ENCODE measurements at places on chromosomes 3 and 15. TPM values are rescaled to one million over a fixed set of nuclear protein-coding genes. Genes with fewer than 3 reads are reported as not detected.

GRCh38 chr3:63473641-63474166, 178.8 kb upstream of the SNTN start:
- H3K27ac ChIP-seq, result no peak overlapping the region
- no peaks in the 10 kb centered on the region for H3K36me3 ChIP-seq
- no peaks in the 10 kb centered on the region for H3K27me3 ChIP-seq

- peak overlapping the region; percentile 86 for H3K27ac ChIP-seq
- peaks cover 44% of the 10 kb centered on the region for H3K4me1 ChIP-seq
- H3K27me3 ChIP-seq, result peaks cover 20% of the 10 kb centered on the region
These were observed 13.4 kb downstream of the SCAMP5 start for GRCh38 chr15:75008629-75009326.

MASP1 gene
- total RNA-seq, result not detected

GRCh38 chr3:188157407-188157806, 3.5 kb downstream of the LPP start:
- DNase-seq, result no peak
- H3K27me3 ChIP-seq, result no peaks in the 10 kb centered on the region
- no peak overlapping the region for H3K4me3 ChIP-seq
- peaks cover 44% of the 10 kb centered on the region for H3K4me1 ChIP-seq
- H3K27ac ChIP-seq, result no peak overlapping the region

ARL14 gene
- total RNA-seq, result 0.17 TPM

DNA sequence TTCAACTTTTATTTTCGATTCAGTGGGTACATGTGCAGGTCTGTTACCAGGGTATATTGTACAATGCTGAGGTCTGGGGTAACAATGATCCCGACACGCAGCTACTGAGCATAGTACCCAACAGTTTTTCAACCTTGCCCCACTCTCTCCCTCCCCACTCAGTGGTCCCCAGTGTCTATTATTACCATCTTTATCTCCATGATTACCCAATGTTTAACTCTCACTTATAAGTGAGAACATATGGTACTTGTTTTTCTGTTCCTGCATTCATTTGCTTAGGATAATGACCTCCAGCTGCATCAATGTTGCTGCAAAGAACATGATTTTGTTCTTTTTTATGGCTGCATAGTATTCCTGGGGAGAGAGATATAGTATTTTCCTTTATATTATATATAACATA, 75.7 kb upstream of the EPHB3 start:
- H3K27ac ChIP-seq, result no peak overlapping the region
- DNase-seq, result no peak
- no peak overlapping the region for H3K4me3 ChIP-seq

DNA sequence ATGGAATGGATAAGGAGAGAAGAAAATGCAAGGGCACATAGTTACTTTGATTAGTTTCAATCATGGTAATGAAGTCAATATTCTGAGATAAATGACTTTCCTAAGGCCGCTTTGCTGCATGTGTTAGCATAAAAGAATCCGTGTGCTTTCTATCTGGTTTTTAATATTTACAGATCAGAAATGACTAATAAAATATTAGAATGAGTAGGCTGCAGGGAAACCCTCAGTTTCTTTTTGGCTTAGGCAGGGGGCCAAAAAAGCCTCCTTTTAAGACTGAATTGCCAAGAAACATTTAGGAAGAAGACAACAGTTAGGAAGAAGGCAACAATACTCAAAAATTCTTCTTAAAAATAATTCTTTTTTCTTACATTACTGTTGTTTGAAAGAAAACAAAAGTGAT, 11.6 kb downstream of the NEK11 start:
- H3K27me3 ChIP-seq, result peaks cover 5% of the 10 kb centered on the region
- no peak overlapping the region for H3K27ac ChIP-seq

DNA sequence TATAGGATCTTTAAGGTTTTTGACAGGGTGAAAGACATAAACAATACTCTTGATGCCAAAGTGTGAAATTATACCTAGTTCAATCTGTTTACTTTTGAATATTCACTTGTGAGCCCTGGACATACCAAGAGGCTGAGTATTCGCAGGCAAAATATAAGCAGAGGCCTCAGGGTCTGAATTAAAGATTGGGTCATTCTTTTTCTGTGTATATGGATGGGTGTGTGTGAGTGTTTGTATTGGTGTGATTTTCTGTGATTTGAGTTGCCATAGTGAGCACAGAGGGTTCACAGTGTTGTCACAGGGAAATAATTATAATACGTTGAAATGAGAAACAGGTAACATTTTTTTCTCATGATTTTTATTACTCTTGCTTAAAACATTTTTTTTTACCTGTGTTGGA, 770.7 kb upstream of the ALCAM start:
- no peaks in the 10 kb centered on the region for H3K36me3 ChIP-seq
- H3K4me1 ChIP-seq, result peaks cover 3% of the 10 kb centered on the region
- H3K27ac ChIP-seq, result no peak overlapping the region
- H3K4me3 ChIP-seq, result no peak overlapping the region
- no peak for DNase-seq

- peaks cover 3% of the 10 kb centered on the region for H3K27me3 ChIP-seq
- no peak overlapping the region for H3K27ac ChIP-seq
- no peaks in the 10 kb centered on the region for H3K36me3 ChIP-seq
- no peak overlapping the region for H3K4me3 ChIP-seq
- no peak for DNase-seq
These were observed 165.2 kb upstream of the LMCD1 start for GRCh38 chr3:8336456-8336855.

Data from activated B cell treated with CpG ODN at 0.5 μM for 24 hours (primary cell).